ENCODE measurements at places on chromosomes 5 and 9.

- no peak for DNase-seq
Measured at GRCh38 chr9:72703574-72703973, 182.2 kb downstream of the TMC1 start.

- DNase-seq: no peak
Measured at GRCh38 chr5:100693481-100693880, 158.3 kb downstream of the FAM174A start.

DNA sequence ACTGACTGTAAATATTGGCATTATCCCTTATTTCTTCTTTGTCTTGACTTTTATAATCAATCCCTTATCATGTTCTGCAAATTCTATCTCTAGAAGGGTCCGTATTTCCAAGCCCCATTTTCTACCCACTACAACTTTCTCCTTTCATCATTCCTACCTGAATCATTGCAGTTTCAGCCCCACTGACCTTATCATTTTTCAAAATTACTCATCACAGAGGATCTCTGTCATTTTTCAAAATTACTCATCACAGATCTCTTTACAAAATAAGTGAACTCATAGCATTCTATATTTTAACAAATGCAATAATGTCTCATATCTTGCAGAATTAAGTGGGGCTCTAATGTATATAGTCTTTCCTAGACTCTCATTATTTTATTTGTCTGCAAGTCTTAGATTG, 256.9 kb upstream of the COX7C start:
- DNase-seq: no peak

DNA sequence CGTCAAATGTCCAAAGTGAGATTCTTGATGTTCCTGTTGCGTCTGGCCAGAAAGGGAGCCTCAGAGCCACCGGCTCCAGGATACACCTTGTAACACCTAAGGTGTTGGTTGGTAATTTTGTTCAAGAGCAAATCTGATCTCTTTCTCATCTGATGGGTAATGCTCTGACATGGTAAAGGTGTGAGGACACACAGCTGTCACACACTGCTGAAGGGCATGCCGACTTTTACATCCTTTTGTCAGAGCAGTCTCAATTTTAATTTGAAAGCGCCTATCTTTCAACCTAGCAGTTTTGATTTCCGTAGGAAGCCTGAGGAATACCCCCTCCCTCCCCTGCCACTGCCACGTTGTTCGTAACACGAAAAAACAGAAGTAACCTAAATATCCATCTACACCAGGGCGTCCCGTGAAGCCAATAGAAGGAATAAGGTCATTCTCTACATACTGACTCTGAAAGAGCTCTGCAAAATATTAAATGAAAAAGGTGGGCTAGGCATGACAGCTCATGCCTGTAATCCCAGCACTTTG, 57.4 kb downstream of the TSTD2 start:
- DNase-seq: no peak

DNA sequence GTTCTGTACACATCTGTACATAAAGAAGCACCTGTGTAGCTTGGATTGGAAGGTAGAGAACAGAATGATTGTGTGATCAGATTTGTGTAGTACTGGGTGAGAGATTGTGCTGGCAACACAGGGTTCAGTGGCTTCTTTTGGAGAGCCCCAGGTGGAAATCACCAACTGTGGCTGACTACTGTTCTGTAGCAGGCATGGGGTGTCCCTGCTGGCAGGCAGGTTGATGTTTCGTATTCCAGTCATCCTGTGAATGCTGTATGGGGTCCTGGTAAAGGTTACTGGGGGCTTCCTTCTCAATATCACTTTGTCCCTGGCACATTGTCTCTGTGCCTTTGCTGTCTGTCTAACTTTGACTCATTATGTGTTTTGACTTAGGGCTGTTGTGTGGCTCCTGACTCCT, 5.3 kb downstream of the ASPN start:
- no peak for DNase-seq

- no peak for DNase-seq
Measured at GRCh38 chr9:1539216-1539615, 475.9 kb upstream of the SMARCA2 start.

DNA sequence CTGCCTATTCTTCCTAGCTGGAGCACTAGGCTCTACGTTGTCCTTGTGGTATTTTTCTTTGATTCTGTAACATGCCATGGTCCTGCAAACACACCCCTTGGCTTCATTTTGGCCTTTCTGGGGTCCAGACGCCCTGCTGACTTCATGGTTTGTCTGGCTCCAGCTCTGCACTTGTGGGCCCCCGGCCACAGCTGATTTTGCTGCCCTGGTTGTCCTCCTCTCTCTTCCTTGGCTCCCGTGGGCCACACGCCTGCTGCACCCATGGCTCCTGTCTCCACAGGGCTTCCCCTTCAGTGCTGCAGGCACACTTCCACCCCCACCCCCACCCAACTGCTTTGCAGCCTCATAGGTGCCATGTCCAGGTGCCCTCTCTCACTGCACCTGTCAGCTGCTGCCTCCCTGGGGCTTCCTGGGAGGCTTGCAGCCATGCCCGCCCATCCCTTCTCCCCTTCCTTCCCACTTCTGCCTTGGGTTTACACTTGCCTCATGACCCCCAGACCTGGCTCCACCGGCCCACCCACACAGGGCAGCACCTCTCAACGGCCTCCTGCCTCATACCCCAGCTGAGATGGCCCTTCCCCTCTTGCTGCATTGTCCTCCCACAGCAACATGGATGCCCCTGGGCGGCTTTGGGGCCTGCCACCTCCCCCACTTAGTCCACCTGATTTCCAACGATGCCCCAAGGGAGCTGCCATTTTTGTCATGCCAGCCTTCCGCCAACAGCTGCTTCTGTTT, 25.6 kb downstream of the SLC6A3 start:
- no peak for DNase-seq

DNA sequence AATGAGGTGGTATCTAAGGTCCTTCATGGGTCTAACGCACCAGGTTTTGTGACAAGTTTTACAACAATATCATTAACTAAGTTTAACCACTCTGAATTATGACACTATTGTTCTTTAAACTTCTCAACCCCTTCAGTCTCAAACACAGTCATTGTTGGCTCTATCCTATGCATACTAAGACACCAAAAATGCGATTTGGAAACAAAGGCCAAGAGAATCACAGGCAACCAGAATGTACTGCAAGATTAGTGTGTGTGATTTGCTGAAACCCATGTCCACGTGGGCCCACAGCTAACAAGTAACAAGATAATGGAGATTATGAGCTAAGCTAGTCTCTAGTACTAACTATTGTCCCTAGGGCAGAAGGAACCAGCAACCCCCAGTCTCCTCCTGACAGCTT, 142.2 kb upstream of the RANBP3L start:
- no peak for DNase-seq

GRCh38 chr9:114165407-114166102, 10.2 kb downstream of the COL27A1 start:
- DNase-seq: no peak

DNA sequence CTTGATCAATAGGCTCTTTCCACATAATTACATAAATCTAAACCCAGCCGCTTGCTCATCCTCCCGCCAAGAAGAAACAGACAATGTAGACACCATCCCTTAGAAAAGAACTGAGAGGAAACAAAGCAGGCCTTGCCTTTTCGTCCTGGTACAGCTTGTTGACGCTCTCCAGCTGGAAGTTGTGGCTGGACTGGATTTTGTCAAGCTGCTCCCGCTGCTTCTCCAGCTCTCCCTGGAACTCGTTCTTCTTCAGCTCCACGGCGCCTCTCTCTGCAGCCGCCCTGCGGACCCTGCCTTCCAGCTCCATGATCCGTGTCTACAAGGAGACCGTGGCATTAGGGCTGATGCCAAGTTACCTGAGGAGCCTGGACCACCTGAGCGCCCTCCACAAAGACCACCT, 22.1 kb downstream of the GOLM1 start:
- no peak for DNase-seq

DNA sequence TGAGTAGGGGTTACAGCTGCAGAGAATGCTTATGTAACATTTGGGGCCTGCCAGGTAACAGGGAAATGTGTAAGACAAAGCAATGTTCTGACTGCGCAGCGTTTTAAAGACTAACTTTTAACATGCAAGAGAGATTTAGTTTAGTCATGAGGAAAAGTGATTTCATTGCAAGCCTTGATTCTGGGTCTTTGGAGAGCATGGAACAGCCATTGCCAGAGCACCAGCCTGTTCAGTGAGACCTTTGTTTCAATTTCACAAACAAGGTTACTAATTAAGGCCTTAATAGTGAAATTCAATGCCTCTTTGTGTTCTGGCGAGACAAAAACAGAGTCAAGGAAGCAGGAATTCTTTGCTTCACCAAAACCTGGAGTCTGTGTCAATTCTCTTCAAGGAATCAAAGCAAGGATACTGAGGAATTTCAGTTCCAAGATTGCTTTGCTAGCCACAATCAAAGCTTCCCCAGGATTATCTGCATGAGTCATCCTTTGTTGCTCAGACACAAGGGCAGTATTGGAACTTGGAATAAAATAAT, 14.4 kb downstream of the CKMT2 start:
- DNase-seq: no peak

DNA sequence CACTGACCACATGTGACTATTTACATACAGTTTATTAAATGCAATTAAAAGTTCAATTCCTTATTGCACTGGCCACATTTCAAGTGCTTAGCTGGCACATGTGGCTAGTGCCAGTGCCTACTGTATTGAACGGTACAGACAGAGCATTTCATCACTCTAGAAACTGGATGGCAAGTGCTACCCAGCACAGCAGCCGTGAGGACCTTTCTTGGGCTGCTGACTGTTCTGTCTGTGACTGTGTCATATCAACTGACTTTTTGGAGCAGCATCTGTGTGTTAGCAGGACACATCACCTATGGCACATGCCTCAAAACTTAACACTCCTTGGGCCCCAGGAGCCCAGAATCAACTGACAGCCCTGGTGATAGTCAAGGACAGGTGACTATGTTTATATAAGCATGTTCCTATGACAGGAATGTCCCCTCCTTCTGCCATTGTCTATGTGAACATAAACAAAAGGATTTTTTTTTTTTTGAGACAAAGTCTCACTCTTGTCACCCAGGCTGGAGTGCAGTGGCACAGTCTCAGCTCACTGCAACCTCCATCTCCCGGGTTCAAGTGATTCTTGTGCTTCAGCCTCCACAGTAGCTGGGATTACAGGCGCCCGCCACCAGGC, 8.9 kb downstream of the IRF1 start:
- DNase-seq: no peak

DNA sequence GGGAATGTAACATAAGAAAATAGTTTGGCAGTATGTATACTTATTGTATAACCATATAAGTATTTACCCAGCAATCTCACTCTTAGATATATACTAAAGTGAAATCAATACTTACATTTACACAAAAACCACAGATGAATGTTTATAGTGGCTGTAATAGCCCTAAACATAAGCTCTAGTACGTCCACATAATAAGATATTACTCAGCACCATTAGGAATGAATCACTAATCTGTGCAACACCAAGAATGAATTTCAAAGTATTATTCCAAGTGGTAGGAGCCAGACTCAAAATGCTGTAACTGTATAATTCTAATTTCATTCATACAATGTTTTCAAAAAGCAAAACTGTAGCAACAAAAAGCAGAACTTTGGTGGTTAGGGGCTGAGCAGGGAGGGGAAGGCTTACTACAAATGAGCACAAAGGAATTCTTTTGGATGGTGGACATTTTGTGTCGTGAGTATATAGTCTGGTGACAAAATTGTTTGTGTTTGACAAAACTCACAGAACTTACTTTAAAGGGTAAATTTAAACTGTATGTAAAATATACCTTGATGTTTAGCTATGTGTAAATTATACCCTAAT, 11.9 kb upstream of the C5orf46 start:
- DNase-seq: no peak

- no peak for DNase-seq
Measured at GRCh38 chr9:134390537-134390936, 64.3 kb downstream of the RXRA start.

DNA sequence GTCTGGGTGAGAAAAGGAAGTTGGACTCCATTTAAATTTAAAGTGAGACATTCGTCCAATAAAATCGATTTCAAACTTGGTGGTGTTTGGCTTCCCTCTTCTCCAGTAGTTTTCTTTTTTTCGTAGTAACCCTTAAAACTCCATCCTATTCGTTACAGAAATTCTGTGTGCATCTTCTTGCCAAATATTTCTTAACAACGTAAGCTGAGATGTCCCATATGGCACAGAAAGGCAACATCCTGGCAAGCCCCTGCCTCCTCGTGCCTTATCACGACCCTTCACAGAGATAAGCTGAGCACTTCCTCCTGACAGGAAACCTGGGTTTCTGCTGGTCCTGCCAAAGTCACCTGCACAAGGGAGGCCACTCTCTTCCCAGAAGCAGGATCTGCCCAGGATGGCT, 11.8 kb upstream of the ADAMTS2 start:
- no peak for DNase-seq

DNA sequence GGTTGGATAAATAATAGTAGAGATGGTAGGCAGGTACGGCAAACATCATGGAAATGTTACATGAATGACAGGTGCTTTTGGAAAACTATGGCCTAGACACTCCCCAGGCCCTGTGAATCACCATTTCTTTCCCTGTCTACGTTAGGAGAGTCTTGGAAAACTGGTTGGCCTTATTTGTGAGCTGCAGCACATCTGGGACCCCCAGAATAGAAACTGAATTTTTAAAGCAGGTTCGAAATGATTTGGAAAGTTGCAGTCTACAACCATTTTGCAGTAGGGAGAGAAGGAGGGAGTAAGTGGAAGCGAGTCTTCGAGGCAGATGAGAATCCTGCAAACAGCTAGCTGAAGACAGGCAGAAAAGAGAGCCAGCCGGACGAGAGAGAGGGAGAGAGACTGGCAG, 13.0 kb downstream of the C1QTNF2 start:
- no peak for DNase-seq

GRCh38 chr5:154218786-154219185, 28.3 kb downstream of the GALNT10 start:
- DNase-seq: no peak

DNA sequence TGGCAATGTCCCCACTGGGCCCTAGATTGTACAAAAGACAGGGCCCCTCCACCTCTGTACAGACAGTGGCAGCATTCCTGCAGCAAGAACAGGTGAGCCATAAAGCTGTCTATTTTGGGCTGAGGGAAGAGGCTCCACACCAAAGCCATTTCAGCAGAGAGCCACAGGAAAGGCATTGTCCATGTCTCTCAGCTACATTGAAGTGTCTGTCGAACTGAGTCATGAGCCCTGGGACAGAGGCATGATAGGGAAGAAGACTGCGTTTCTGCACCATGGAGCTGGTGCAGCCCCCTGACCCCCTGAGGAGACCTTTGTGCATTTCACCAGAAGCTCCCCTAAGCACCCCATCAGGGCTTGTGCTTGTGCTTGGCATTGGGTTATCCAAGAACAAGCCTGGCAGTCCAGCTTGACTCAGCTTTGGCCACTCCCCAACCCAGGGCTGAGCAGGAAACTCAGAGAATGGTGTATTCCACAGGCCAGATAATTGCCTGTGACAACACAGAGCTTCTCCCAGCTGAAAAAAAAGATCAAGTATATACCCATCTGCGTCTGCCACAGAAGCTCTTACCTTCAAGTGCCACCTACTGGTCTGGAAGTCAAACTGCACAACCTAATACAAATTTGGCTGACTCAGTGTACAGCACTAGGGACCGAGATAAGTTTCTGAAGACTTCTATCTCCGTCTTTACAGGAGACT, 5.9 kb upstream of the FRMD3 start:
- DNase-seq: no peak

DNA sequence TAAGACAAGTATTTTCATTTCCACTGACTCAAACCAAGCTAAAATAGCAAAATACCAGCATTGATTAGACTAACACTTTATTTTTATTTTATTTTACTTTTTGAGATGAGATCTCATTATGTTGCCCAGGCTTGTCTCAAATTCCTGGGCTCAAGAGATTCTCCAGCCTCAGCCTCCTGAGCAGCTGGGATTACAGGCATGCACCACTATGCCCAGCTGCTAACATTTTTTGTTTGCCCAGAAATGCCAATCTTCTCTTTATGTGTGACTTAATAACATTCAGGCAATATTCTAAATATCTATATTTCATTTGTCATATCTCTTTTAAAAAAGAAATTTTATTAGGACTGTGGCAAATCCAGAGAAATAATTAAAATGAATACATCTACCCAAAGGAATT, 55.0 kb downstream of the OXCT1 start:
- DNase-seq: no peak

Measured in neural crest cell (in vitro differentiated cells).